ENCODE measurements at places on chromosomes 1 and 21. TPM values are rescaled to one million over a fixed set of nuclear protein-coding genes. Genes with fewer than 3 reads are reported as not detected.

FNDC10 gene
- 0.89 TPM for total RNA-seq

DNA sequence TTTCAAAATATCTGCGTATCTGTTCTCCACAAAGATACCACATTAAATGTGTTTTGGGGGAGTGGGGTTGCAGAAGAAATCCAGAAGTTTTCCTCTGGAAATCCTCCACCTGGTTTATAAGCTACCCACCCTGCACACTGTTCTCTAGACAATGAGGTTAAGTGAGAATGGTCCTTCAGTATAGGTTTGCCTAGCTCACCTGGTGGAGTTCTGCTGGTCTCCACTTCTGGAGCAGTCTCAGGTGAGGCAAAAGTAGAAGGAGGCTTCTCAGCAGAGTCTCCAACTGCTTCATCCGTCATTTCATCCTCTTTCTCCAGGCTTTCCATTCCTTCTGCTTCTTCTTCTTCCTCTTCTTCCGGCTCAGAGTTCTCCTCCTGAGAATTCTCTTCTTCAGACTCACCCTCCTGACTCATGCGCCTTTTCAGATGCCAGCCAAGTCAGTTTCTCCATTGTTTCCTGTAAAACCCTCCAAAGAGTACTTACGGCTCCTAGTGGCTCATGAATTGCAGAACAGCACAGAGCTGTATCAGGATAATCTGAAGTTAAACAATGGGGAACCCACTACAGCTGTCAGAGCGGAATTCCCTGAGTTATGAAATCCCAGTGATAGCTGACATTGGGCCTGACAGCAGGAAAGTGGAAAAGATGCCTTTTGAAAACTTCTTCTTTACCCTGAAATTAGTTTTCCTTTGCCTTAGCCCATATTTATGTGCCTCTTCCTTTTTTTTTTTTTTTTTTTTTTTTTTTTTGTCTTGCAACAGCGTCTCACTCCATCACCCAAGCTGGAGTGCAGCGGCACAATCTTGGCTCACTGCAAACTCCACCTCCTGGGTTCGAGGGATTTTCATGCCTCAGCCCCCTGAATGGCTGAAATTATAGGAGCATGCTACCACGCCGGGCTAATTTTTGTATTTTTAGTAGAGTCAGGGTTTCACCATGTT is 38.5 kb downstream of the MSTO1 start:
- DNase-seq: no peak

UCK2 gene
- total RNA-seq: 94.6 TPM

GRCh38 chr1:166884040-166884642 is 8.1 kb upstream of the TADA1 start:
- peak; percentile 40 for DNase-seq
